ENCODE measurements at places on chromosomes 12 and 14. TPM values are rescaled to one million over a fixed set of nuclear protein-coding genes. Genes with fewer than 3 reads are reported as not detected.

DNA sequence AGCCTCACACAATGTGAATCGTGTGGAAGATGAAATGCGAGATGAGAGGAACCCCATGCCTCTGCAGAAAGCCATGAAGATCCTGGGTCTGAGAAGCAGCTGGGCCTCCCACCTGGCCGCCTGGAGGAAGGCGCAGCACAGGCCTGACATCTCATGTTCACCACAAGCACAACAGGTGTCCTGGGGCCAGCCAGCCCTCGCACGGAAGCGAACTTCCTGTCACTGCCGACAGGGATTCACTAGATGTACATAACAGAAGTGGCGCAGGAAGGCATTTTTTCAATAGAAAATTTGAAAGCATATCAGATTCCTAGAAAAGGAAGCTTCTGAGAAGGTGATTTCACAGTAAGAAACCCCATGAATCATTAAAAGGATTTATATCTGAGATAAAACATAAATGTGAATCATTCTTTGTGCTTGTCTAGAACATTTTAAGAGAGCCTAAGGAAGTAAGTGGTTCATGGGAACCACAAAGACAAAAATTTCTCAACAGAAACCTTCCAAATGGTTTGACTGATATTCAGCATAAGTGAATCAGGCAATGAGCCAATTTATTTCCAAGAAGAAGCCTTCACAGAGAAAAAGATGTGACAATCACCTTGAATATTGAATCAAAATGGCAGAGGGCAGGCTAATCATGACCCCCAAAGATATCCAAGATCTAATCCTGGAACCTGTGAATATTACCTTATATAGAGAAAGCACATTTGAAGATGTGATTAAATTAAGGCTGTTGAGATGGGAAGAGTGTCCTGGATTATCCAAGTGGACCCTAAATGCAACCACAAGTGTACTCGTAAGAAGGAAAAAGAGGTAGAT lies 311.9 kb downstream of the DUSP6 start:
- no peaks in the 10 kb centered on the region for H3K4me1 ChIP-seq
- H3K27ac ChIP-seq: no peak overlapping the region
- no peaks in the 10 kb centered on the region for H3K27me3 ChIP-seq
- DNase-seq: no peak
- H3K36me3 ChIP-seq: no peaks in the 10 kb centered on the region
- no peak overlapping the region for H3K4me3 ChIP-seq

GRCh38 chr14:64856529-64857445 lies 22.9 kb downstream of the SPTB start:
- no peak overlapping the region for H3K27ac ChIP-seq
- no peak overlapping the region for H3K4me3 ChIP-seq
- no peak for DNase-seq
- H3K36me3 ChIP-seq: no peaks in the 10 kb centered on the region

CKB gene
- 96.2 TPM for total RNA-seq

RBP5 gene
- total RNA-seq: 2.4 TPM

DNA sequence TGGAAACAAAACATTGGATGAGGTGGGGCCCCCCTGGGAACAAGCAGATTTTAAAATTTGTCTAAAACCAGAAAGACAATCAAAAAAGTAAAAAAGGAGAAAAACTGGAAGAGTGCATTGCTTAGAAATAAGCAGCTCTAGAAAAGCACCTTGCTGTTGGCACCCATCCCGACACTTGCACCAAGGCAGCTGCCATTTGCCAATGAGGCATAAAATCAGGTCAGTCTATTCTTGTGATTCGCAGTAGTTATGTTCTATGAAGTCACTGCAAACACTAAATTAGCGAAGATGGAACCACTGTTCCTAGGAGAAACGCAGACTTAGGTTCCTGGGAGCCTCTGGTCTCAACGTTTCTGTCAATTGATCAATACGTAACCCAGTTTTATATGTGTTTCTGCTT lies 16.2 kb downstream of the VPS33A start:
- no peaks in the 10 kb centered on the region for H3K4me1 ChIP-seq
- no peaks in the 10 kb centered on the region for H3K27me3 ChIP-seq
- no peaks in the 10 kb centered on the region for H3K36me3 ChIP-seq
- H3K4me3 ChIP-seq: no peak overlapping the region
- no peak for DNase-seq
- H3K27ac ChIP-seq: no peak overlapping the region

DNA sequence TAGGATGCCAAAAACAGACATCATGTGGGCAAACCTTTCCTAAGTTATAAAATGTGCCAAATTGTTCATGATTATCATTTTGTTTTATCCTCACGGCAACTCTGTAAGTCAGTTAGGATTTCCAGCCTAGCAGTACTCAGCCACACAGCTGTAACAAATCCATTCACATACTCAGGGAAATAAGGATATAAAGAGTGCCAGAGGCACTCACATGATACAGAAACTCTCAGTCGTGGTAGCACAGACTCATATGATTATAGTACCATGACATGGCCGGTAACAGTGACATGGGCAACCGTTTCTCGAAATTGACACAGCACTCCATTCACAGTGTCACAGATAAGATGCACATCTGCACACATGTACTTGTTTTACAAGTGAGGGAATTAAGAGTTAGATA lies 344.2 kb downstream of the LRIG3 start:
- DNase-seq: no peak
- no peak overlapping the region for H3K27ac ChIP-seq
- no peak overlapping the region for H3K4me3 ChIP-seq

- H3K27me3 ChIP-seq: no peaks in the 10 kb centered on the region
- no peaks in the 10 kb centered on the region for H3K4me1 ChIP-seq
- no peaks in the 10 kb centered on the region for H3K36me3 ChIP-seq
- H3K4me3 ChIP-seq: no peak overlapping the region
Observed at GRCh38 chr14:26594756-26595545, 2.9 kb downstream of the NOVA1 start.

DNA sequence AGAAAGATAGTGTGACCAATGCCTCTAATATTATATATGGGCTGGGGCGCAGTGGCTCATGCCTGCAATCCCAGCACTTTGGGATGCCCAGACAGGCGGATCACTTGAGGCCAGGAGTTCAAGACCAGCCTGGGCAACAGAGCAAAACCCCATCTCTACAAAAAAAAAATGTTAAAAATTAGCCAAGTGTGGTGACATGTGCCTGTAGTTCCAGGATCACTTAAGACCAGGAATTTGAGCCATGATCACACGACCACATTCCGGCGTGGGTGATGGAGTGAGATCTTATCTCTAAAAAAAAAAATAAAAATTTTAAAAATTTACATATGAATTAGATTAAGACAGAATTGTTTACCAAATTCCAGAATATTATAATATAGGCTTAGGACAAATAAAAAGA lies 12.0 kb downstream of the TM7SF3 start:
- H3K4me1 ChIP-seq: no peaks in the 10 kb centered on the region
- H3K36me3 ChIP-seq: no peaks in the 10 kb centered on the region
- H3K27ac ChIP-seq: no peak overlapping the region
- H3K27me3 ChIP-seq: no peaks in the 10 kb centered on the region
- H3K4me3 ChIP-seq: no peak overlapping the region

SRRM4 gene
- not detected for total RNA-seq

- H3K4me3 ChIP-seq: no peak overlapping the region
- no peaks in the 10 kb centered on the region for H3K36me3 ChIP-seq
- H3K27ac ChIP-seq: peak overlapping the region; percentile 34
- no peaks in the 10 kb centered on the region for H3K4me1 ChIP-seq
- H3K27me3 ChIP-seq: no peaks in the 10 kb centered on the region
- DNase-seq: no peak
Observed at GRCh38 chr14:104700747-104701217, 11.4 kb downstream of the INF2 start.

- H3K4me1 ChIP-seq: no peaks in the 10 kb centered on the region
- no peak for DNase-seq
- H3K27ac ChIP-seq: no peak overlapping the region
- H3K4me3 ChIP-seq: no peak overlapping the region
- H3K27me3 ChIP-seq: no peaks in the 10 kb centered on the region
- no peaks in the 10 kb centered on the region for H3K36me3 ChIP-seq
Observed at GRCh38 chr14:98834119-98834518, 437.9 kb downstream of the BCL11B start.

DNA sequence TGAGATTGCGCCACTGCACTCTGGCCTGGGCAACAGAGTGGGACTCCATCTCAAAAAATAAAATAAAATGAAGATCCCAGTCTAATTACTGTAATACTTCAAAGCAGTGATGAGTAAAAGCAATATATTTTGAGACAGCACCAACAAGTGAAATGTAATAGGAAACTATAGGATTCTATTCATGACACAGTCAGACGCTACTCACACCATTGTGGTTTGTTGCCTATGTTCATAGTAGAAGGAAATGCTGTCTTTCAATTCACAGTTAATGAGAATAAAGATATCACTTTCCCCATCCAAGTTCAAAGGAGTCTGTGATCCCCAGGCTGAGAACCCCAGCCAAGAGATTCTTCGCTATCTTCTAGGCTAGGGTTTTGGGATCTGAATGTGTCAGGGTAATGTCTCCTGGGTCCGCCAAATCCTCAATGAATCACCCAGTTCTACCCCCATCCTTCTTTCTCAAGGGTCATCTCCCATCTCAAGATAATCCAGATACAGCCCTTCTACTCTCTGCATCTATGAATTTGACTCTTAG lies 16.6 kb upstream of the DTX1 start:
- no peaks in the 10 kb centered on the region for H3K36me3 ChIP-seq
- H3K4me3 ChIP-seq: no peak overlapping the region
- no peaks in the 10 kb centered on the region for H3K4me1 ChIP-seq

CAPZA3 gene
- not detected for total RNA-seq

DNA sequence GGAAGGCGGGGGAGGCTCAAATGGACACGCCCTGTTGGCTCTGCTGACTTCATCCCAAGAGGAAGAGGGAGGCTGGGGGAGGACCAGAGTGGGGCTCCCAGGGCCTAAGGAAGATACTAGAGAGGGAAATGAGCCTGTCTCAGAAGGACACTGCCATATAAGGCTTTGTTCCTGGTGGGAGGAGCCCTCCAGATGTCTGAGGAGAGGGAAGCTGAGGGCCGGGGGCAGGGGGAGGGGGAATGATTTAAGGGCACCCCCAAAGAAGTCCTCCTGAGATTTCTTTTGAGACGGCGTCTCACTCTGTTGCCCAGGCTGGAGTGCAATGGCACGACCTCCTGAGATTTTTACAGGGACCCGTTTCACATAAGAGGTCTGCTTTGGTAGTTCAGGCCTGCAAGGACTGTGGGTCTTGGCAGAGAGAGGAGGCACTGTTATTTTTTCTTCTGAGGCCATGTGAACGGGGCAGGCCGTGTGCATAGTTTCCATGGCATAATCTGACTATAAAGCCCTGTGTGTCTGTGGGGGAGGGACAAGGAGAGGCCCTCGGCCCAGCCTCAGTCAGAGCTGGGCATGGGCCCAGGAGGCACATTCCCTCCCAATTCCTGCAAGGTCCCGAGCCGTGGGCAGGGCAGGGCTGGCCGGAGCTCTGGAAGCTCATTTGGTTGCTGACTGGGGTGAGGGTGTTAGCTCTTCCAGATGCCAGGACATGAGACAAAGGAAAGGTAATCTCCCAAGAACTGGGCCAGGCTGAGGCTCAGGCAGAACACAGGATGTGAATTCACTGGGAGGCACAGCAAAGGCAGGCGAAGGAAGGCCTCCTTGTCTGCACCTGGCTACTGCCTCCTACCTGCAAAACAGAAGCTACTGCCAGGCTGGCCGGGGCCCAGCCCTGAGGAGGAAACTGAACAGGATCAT lies 22.2 kb upstream of the PLEKHG3 start:
- no peak overlapping the region for H3K4me3 ChIP-seq
- H3K4me1 ChIP-seq: no peaks in the 10 kb centered on the region
- no peaks in the 10 kb centered on the region for H3K36me3 ChIP-seq
- peak overlapping the region; percentile 84 for H3K27ac ChIP-seq
- peak; percentile 86 for DNase-seq
- H3K27me3 ChIP-seq: no peaks in the 10 kb centered on the region

GRCh38 chr12:103495469-103496456 lies at the start of gene C12orf42:
Gene C12orf42, minus strand, starts transcription at chr12:103495968. Its CDS starts 17,542 bp downstream, at chr12:103478426.
- H3K27me3 ChIP-seq: peaks cover 9% of the 10 kb centered on the region
- no peaks in the 10 kb centered on the region for H3K36me3 ChIP-seq
- H3K4me1 ChIP-seq: no peaks in the 10 kb centered on the region
- H3K4me3 ChIP-seq: no peak within 1 kb of the TSS

DNA sequence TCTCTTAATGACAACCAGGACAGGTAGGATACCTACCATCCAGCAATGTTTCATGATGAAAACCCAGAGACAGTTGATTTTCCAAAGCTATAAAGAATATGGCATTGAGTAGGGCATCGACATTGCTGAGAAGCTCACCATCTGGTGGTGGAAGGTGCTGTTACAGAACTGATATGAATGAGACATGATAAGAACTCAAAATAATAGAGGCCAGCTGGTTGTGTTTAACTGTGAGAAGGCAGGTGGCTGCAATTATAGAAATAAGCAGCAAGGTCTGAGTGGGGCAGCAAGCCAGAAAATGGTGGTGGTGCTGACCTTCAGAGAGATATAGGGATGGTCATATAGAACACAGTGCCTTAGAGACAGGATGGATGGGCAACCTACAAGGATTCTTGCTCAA lies 449.7 kb downstream of the BTG1 start:
- DNase-seq: no peak
- no peaks in the 10 kb centered on the region for H3K27me3 ChIP-seq
- H3K4me1 ChIP-seq: no peaks in the 10 kb centered on the region
- H3K4me3 ChIP-seq: no peak overlapping the region

RGS6 gene
- not detected for total RNA-seq

GRCh38 chr14:77265561-77266335 lies 5.3 kb downstream of the NGB start:
- no peaks in the 10 kb centered on the region for H3K4me1 ChIP-seq
- no peaks in the 10 kb centered on the region for H3K36me3 ChIP-seq
- no peak overlapping the region for H3K27ac ChIP-seq
- no peak for DNase-seq
- no peak overlapping the region for H3K4me3 ChIP-seq

CD163L1 gene
- 3.8 TPM for total RNA-seq

AMN gene
- total RNA-seq: 2.9 TPM
